Fibroblast of skin of left quadriceps (primary cell): ENCODE measurements at places on chromosomes 3 and 15.

DNA sequence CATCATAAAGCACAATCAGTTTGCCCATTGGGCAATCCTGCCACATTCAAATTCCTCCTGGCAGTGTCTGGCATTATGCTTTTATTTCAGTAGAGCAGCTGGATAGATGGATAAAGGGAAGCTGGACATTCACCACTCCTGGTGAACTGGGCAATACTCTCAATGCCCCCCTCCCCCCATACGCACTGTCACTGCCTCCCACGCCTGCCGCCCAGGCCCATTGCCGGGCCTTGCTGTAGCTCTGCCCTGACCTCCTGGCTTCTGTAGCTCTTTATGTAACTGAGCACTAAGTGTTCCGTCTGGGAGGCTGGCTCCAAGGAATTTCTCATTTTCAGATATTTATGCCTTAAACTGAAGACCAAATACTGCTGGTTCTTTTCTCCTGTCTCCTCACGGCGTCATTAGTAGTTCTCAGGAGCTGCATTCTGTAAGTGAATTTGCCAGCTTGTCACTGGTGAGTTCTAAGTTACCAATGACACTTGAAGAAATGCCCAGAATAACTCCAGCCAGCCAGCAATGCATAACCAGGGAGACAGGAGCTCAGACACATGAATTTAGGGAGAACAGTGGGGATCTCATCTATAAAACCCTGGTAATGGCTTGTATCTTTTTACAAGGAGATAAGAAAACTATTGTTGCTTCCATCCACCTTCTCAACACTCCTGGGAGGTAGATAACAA lies 25.5 kb upstream of the RASGRF1 start:
- DNase-seq = no peak

GRCh38 chr15:55649058-55649423 lies 60.9 kb upstream of the PYGO1 start:
- peak; percentile 29 for DNase-seq

- peak; percentile 49 for DNase-seq
Measured at GRCh38 chr15:41772720-41773331, 1.5 kb upstream of the MAPKBP1 start.

DNA sequence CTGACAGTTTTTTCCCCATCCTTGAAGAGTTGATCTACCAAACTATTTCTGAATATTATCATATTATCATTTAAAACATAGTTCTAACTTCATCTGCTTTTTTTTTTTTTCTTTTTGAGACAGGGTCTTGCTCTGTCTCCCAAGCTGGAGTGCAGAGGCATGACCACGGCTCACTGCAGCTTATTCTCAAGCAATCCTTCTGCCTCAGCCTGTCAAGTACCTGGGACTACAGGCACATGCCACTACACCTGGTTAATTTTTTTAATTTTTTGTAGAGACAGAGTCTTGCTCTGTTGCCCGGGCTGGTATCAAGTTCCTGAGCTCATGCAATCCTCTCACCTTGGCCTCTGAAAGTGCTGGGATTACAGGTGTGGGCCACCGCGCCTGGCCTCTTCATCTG lies 1.3 kb downstream of the EIF2AK4 start:
- no peak for DNase-seq

DNA sequence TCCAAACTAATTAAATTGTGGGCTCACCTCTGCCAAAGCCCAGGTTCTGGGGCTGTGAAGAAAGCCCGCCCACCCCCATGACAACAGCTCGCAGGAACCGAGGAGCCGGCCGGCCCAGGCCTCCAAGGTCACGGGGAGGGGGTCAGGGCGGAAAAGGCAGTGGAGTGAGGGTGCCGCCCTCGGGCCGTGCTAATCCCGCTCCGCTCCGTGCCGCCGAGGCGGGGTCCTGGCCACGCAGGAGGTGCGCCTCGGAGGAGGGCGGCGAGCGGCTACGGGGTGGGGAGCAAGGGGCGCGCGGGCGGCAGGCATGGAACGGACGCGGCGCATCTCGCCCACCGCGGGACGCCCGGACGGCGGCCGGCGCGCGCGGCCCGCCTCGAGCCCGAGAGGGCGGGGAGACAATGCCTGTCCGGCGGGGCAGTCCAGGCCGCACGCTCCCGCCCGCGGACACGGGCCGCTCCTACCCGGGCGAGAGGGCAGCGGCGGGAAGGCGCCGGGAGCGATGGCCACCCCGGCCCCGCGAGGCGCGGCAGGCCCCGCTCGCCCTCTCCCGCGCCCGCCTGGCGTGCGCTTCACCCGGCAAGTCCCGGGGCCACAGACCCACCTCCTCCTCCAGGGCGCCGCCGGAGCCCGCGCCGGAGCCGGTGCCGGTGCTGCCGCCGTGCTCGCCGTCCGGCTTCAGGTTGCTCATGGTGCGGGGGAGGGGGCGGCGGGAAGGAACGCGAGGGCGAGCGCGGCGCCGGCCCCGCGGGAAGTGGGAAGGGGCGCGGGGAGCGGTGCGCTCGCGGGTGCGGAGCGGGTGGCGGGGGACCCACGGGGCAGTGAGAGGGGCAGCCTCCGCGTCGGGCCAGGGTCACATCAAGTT lies 528 bp downstream of the RBPMS2 start:
- DNase-seq = no peak

GRCh38 chr3:159844801-159845261 lies 143.8 kb upstream of the IL12A start:
- DNase-seq = no peak

GRCh38 chr3:166169681-166170080 lies 332.5 kb upstream of the BCHE start:
- no peak for DNase-seq

- DNase-seq = no peak
Measured at GRCh38 chr3:21357241-21357640, 393.8 kb downstream of the ZNF385D start.

DNA sequence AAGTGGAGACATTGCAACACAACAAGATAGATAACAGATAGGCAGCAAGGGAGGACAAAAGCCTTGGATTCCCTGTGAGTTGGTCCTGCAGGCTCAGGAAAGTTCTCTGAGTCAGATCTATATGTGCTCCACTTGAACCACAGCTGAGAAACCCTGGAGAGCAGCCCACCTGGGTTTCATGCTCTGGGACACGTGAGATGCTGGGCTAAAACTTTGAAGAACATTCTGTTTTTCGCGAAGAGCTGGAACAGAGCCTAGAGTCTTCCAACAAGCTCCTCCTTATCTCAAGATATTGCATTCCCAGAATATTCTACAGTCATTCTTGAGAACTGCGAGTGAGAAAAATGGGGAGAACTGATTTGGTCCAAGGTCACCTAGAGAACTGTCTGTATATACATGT lies 583.0 kb upstream of the ROBO1 start:
- DNase-seq = no peak
